Brain (organoid and tissue), 16 donors: ENCODE measurements at places on chromosomes 2 and 18.

GRCh38 chr2:151649966-151650365, 84.3 kb downstream of the NEB start:
- no peak for DNase-seq

- DNase-seq: no peak
These were observed 45.8 kb upstream of the WIPF1 start for GRCh38 chr2:174643356-174643755.

- peak; percentile 31 for DNase-seq
These were observed 59.4 kb upstream of the UPP2 start for GRCh38 chr2:158042245-158042644.

GRCh38 chr2:39780825-39781600, 2.0 kb upstream of the THUMPD2 start:
- DNase-seq: no peak

GRCh38 chr2:137677466-137677865, 286.8 kb upstream of the HNMT start:
- peak; percentile 29 for DNase-seq

GRCh38 chr18:74068296-74068695, 79.3 kb downstream of the FBXO15 start:
- DNase-seq: no peak

DNA sequence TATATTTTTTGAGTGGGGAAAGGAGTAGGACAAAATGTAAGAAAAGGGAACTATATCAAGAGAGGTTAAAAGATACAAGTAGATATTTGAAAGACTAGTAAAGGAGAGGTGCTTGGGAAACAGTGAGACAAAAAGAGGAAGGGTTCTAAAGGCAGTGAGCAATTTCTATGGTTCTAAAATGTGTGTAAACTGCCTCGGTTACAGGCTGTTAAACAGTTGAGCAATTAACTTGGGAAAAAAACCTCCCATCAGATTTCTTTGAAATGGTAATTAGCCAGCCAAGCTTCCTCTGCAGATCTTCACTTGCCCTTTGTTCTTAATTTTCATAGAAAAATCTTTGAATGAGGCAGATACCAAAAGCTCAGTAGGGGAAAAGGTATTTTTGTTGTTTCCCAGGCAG, 238.7 kb upstream of the KCNH7 start:
- DNase-seq: peak; percentile 41

- DNase-seq: no peak
These were observed 427.3 kb upstream of the ST6GAL2 start for GRCh38 chr2:107313316-107313715.

- DNase-seq: no peak
These were observed 25.8 kb downstream of the BIN1 start for GRCh38 chr2:127080938-127081755.

DNA sequence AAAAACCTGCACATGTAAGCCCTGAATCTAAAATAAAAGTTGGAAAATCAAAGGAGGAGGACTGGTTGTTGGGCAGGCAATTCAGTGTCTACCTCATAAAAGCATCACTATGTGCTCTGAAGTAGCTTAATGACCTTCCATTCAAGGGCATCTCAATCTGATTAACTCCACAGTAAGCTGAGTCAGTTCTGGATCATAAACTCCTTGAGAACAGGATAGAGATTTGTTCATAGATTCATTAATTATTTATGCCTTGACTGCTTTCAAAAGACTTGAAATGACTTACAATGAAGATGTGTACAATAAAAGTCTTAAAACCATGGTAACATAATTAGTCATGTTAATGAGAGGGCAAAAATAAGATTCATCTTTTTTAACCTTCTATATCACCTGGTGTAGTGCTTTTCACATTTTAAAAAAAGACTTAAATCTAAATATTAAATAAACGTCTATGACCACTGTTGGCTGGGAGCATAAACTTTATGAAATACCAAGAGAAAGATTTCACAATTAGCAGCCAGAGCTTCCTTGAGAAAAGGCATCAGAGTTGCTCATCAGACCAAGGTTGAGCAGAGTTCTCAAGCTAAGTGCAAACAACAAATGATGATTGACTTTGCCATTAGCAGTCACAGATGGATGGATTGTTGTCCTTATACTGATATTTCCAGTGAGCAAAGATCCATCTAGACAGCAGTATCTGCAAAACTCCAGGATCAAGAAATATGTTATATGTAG, 237.3 kb upstream of the THUMPD2 start:
- no peak for DNase-seq

- DNase-seq: no peak
These were observed 313.8 kb upstream of the MMADHC start for GRCh38 chr2:149901231-149901859.

DNA sequence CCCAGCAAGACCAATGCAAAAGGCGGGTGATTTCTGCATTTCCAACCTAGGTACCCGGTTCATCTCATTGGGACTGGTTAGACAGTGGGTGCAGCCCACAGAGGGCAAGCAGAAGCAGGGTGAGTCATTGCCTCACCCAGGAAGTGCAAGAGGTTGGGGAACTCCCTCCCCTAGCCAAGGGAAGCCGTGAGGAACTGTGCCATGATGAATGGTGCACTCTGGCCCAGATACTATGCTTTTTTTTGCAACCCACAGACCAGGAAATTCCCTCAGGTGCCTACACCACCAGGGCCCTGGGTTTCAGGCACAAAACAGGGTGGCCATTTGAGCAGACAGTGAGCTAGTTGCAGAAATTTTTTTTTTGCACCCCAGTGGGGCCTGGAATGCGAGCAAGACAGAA, 662.6 kb upstream of the ACVR2A start:
- DNase-seq: no peak

DNA sequence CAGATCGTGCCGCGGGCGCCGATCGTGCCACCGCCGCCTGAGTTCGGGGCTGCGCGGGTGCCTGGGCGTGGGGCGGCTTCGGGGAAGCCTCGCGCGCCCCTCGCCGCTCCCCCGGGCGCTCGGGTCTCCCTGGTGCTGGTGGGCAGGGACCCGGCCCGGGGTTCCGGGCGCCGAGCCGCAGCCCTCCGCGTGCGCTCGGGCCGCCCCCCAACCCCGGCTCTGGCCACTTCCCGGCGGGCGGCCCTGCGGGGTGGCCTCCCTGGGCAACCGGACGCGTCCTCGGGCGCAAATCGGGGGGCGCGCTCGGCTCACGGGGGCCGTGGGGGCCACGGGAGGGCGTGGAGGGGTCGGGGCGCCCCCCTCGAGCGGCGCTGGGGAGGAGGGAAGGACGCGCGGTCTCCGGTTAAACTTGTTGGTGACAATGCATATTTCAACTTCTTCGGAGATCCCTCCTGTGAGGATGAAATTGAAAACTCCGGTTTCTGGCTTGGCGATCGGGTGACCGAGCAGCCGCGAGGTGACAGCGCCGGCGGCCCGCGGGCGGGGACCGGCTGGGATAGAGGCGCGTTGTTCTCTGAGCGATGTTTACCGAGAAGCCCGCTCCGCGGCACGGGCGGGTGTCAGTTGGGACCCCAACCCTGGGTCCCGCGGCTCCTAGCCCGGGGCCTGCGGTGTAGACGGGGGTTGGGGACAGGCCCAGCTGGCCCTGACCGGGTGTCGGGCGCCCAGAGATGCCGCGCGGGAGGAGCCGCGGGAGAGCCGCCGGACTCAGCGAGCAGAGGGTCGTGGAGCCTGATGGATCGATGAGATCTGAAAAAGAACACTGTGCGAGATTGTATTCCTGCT, 676 bp downstream of the SH3BP4 start:
- DNase-seq: no peak

DNA sequence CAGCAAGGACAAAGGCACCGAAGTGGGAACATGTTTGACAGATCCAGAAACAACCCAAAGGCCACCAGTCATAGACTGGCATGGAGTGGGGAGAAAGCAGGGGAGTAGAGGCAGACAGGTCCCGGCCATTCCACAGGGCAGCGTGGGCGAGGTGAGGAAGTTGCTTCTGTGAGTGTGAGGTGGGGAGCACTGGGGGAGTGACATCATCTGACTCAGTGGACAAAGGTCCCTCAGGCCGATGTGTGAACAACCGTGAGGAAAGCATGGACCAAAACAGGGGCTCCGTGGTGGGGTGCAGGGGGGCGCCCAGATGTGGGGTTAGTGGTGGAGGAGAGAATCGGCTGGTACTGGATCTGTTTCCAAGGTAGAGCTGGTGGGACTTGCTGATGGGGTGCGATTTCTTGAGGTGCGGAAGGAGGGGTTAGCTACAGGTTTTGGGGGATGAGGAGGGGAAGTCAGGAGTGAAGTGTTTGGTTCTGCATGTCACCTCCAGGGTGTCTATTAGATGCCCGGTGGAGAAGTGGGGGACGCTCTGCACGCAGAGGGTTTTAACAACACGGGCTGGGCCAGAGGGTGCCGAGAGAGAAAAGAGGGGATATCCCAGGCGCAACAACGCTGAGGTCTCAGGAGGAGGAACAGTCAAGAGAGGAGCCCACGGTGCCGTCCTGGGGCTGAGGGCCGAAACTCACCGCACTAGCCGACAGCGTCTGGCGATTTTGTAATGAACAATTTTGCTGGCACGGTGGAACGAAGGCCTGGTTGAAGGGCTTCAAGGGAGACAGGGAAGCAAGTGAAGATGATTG, 2.5 kb upstream of the SFT2D3 start:
- no peak for DNase-seq

DNA sequence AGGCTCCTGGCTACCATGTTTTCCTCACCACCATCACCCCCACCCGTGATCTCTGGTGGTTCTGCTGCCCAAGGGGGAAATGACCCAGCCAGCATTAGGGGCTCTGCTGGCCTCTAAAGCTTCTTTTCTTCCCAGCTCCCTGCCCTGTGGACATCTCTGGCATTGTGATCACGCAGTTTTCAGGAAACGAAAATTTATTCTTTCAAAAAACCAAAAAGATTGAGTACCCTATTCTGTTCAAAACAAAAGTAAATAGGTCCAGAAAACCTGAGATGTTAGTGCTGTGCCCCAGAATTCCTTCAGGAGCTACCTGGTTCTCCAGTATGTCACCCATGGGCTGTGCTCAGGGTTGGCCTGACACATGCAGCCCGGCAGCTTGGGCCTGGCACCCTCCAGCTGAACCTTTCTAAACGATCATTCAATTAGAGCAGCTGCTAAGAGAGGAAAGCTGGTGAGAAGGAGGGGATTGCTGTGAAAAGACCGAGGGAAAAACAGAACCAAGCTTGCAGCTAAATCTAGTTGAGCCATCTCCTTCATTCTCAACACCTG, 157.5 kb downstream of the MGAT5 start:
- DNase-seq: peak; percentile 59

DNA sequence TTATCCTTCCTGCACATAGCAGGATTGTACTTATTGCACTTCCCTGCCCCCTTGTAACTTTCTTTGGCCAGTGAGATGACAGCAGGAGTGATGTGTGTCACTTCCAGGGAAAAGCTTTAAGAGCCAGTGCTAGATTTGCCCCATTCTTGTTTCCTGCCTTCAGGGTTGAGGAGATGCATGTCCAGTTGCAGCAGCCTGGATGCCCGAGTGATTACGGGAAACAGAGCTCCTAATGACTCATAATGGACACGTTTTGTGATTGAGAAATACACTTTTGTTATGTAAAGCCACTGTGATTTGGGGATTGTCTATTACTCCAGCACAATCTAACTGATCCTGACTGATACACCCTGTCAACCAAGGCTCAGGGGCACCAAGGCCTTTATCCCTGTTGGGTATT, 5.0 kb upstream of the TET3 start:
- no peak for DNase-seq

GRCh38 chr18:64401268-64402060, 252.6 kb upstream of the LINC00305 start:
- DNase-seq: no peak

GRCh38 chr2:140596447-140596846, 1534.4 kb downstream of the LRP1B start:
- DNase-seq: no peak

- DNase-seq: no peak
These were observed 202.7 kb downstream of the CLIP4 start for GRCh38 chr2:29317801-29318485.

DNA sequence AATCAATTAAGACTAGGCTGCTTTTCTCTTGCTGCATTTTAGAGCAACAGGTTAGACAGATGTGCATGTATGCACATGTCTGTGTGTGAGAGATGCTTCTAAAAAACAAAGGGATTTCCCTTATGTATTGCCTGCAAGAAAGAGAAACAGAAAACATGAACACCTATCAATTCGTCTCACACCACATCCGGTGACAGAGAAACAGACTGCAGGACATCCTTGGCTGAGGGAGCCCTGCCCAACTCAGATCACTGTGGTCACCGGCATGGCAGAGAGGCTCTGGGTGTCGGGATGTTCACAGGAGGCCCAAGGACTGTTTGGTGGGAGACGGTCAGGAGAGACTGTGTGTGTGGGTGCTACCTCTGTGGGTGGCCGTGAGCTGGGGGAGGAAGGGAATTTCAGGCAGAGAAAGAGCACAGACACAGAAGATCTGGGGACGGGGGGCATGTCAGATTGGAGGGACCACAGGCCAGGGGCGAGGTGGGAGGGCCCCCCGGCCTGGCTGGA, 24.9 kb downstream of the FHL2 start:
- DNase-seq: no peak

GRCh38 chr2:932320-933115, 18.1 kb upstream of the SNTG2 start:
- DNase-seq: peak; percentile 46

GRCh38 chr2:159968279-159968900, 94.0 kb downstream of the PLA2R1 start:
- DNase-seq: peak; percentile 88

DNA sequence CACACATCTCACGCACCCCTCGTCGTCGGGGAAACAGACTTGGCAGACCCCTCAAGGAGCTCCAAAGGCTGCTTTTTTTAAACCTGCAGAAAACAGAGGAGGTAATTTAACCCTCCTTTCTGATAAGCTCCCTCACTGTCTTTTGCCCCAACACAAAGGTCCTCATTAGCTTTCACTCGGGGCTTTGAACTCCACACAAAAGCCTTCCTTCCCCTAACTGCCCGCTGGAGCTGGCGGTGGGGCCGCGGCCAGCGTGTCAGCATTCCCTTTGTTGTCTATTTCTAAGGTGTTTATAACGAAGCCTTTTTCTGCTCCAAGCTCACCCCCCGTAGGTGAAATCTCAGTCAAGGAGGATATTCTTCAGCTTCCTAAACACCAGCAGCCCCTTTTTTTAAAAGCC, 43.5 kb upstream of the ID2 start:
- peak; percentile 49 for DNase-seq

GRCh38 chr2:199409759-199410529, 47.8 kb downstream of the SATB2 start:
- no peak for DNase-seq

- no peak for DNase-seq
These were observed 174.6 kb upstream of the TPO start for GRCh38 chr2:1238598-1239138.

DNA sequence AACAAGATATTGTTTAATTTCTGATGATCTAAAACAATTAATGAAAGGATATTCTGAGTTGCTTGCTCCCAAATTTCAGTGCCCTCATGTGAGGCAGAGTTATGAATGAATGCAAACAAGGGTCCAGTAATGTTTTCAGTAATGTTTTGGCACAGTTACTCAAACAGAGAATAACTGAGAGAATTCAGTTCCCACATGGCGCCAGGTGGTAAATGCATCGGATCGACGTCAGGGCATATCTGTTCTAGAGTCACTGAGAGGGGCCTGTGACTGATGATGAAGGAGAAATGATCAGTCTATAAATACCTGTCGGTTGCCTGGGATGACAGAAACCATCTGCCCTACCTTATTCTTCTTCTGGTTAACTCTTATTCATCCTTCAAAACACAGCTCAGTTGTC, 81.4 kb downstream of the KCNS3 start:
- no peak for DNase-seq

GRCh38 chr2:122108186-122108585, 352.7 kb downstream of the TSN start:
- peak; percentile 3 for DNase-seq
